ENCODE measurements at places on chromosomes 5 and 9. TPM values are rescaled to one million over a fixed set of nuclear protein-coding genes. Genes with fewer than 3 reads are reported as not detected.

- DNase-seq = no peak
Observed at GRCh38 chr5:167281925-167282324, 1009.5 kb upstream of the WWC1 start.

Gene OMD
- 6.4 TPM for total RNA-seq

- no peak for DNase-seq
Observed at GRCh38 chr5:71684309-71684708, 34.8 kb upstream of the CARTPT start.

- DNase-seq = no peak
Observed at GRCh38 chr5:89595056-89595455, 712.1 kb upstream of the MEF2C start.

GRCh38 chr5:62538017-62538942 is 40.3 kb upstream of the LRRC70 start:
- no peak for DNase-seq

- DNase-seq = no peak
Observed at GRCh38 chr5:91477408-91477807, 94.3 kb upstream of the ARRDC3 start.

- no peak for DNase-seq
Observed at GRCh38 chr9:108672475-108673190, 183.2 kb downstream of the ACTL7B start.

- DNase-seq = peak; percentile 41
Observed at GRCh38 chr5:78534148-78534904, 114.2 kb downstream of the LHFPL2 start.

All from left ventricle myocardium inferior (tissue), 1 donor.